Thoracic aorta (tissue), 2 donors: ENCODE measurements at places on chromosomes 2 and 18. TPM values are rescaled to one million over a fixed set of nuclear protein-coding genes. Genes with fewer than 3 reads are reported as not detected.

KCNS3 gene
- total RNA-seq, result 33.6 TPM

EPG5 gene
- 47.9 TPM for total RNA-seq

EPB41L3 gene
- 77.2 TPM for total RNA-seq

RAB1A gene
- 88.5 TPM for total RNA-seq

DYNAP gene
- not detected for total RNA-seq

LIMS4 gene
- total RNA-seq, result 66.8 TPM

OR6B2 gene
- total RNA-seq, result not detected

MALL gene
- total RNA-seq, result 25.3 TPM

SNRPD1 gene
- 4.3 TPM for total RNA-seq

MEP1B gene
- total RNA-seq, result not detected

ANKRD62 gene
- total RNA-seq, result not detected

MGAT4A gene
- total RNA-seq, result 44.0 TPM

KYNU gene
- total RNA-seq, result 1.8 TPM

SCN7A gene
- total RNA-seq, result 9.0 TPM

ANKRD30B gene
- total RNA-seq, result not detected

IER3IP1 gene
- total RNA-seq, result 10.3 TPM

PSMA8 gene
- not detected for total RNA-seq

GALNT5 gene
- total RNA-seq, result 3.4 TPM

GCG gene
- total RNA-seq, result not detected

OSBPL6 gene
- 0.95 TPM for total RNA-seq

APCDD1 gene
- 38.2 TPM for total RNA-seq

CPS1 gene
- total RNA-seq, result 3.5 TPM

NPAS2 gene
- total RNA-seq, result 29.2 TPM

PLEK gene
- total RNA-seq, result 16.2 TPM

MSTN gene
- 0.27 TPM for total RNA-seq

KCNJ3 gene
- total RNA-seq, result 1.6 TPM

ZNF2 gene
- total RNA-seq, result 2.3 TPM

ABCG8 gene
- not detected for total RNA-seq

LOXL3 gene
- total RNA-seq, result 16.6 TPM

GBX2 gene
- not detected for total RNA-seq

LHCGR gene
- not detected for total RNA-seq

MYOM1 gene
- total RNA-seq, result 16.1 TPM

KLHL30 gene
- total RNA-seq, result 33.4 TPM

STARD6 gene
- not detected for total RNA-seq

AKAIN1 gene
- total RNA-seq, result not detected

ST8SIA5 gene
- total RNA-seq, result not detected

MAP3K19 gene
- not detected for total RNA-seq
